NCI-H1436 (cell line): ENCODE measurements at places on chromosomes 16 and 17.

DNA sequence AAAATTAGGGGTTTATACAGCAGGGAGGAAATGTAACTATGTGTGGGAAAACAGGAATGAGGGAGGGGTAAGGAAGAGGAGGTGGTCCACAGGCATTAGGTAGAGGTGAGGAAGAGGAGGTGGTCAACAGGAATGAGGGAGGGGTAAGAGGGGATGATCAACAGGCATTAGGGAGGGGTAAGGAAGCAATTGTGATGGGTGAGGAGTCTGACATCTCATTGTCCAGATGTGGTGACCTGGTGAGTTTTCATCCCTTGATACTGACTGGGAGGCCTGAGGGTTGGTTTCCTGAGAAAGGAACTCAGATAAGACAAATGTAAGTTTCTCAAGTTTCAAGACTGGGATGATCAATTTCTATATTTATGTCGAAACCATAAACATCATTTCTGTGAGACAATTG lies 206.2 kb upstream of the C16orf82 start:
- DNase-seq, result no peak

DNA sequence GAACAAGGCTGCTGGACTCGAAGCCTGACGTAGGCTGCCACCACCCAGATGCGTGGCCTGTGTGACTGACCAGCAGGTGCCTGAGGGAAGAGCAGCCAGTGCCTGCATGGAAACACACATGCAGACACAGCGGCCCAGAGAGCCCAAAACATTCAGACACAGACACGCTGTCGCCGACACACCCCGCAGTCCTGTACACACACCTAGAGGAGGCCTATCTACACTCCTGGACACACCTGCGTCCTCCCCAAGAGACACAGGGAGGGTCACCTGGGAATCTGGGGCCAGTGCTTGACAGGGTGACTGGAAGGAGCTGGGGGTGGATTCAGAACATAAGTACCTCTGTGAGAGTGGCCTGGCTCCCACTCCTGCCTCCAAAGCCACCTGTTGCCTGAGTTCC lies 6.1 kb upstream of the TSPOAP1 start:
- DNase-seq, result no peak

DNA sequence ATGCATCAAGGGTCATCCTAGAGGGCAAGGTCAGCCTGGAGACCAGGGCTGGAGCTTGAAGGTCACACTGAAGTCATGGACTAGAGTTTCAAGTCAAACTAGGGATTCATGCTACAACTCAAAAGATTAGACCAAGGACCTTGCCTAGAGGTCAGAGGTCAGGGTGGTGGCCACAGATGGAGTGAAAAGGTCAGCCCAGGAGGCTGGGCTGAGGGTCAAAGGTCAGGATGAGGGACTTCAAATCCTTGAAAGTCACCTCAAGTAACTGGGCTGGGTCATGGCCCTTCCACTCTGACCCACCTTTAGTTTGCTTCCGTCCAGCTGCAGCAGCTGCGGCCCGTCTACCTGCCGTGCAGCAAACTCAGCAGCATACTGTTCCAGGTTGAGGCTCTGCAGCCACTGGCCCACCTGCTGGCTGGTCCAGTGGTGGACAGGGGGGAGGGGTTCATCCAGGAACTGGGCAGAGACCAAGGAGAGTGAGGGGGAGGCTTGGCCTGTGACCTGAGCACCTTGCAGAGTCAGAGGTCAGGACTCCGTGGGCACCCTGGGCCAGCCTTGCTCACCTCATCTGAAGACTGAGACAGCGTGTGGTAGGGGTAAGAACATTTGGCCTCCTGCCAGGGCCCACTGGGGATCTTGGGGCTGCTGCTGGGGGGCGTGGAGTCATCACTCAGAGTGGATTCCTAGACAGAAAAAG lies 16.2 kb downstream of the SAMD14 start:
- DNase-seq, result no peak

DNA sequence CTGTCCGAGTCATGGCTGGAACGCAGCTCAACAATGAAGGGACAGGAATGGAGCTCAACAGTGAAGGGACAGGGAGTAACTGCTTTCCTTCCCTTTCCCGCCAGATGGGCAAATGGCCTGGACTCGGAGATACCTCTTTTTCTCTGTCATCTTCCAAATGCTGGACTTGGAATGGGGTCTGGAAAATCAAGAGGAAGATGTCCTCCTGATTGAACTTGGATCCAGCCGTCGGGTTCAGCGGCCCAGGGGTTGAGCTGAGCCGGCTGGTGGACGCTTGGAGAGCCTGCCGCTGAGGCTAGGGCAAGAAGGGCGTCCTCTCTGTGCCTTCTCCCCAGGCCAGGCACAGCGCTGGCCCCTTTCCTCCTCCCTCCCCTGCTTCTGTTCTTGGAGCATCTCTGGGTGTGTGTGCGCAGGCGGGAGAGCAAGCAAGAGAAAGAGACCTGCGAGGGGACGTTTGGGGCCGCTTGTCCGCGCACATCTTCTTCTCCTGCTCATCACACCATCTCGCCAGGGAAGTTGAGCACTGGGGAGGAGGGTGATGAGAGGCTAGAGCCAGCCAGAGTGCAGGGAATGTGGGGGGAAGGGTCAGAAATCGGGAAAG lies 6.6 kb downstream of the NEUROD2 start:
- no peak for DNase-seq

- no peak for DNase-seq
Observed at GRCh38 chr16:88878356-88878755, 11.9 kb upstream of the PABPN1L start.

DNA sequence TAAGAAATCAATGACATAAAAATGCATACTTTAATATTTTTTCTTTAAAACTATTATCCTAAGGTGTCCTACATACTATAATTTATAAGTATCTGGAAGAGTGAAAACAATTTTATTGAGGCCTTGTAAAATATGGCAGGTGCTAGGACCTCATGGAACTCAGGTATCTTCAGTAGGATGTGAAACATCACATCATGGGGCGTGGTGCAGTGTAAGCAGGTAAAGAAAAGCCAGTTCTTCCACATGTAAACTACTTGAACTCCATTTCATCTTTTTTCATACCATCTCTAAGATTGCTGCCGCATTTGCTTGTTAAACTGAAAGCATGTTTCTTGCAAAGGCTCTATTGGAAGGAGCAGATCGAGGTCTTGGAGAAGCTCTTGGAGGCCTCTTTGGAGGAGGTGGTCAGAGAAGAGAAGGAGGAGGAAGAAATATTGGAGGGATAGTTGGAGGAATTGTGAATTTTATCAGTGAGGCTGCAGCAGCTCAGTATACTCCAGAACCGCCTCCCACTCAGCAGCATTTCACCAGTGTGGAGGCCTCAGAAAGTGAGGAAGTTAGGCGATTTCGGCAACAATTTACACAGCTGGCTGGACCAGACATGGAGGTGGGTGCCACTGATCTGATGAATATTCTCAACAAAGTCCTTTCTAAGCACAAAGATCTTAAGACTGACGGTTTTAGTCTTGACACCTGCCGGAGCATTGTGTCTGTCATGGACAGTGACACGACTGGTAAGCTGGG lies at the start of gene CAPNS2:
Gene CAPNS2, plus strand, starts transcription at position 253 of the 744 bp plus-strand sequence. Its CDS starts 73 bp downstream, at position 326.
- no peak for DNase-seq

DNA sequence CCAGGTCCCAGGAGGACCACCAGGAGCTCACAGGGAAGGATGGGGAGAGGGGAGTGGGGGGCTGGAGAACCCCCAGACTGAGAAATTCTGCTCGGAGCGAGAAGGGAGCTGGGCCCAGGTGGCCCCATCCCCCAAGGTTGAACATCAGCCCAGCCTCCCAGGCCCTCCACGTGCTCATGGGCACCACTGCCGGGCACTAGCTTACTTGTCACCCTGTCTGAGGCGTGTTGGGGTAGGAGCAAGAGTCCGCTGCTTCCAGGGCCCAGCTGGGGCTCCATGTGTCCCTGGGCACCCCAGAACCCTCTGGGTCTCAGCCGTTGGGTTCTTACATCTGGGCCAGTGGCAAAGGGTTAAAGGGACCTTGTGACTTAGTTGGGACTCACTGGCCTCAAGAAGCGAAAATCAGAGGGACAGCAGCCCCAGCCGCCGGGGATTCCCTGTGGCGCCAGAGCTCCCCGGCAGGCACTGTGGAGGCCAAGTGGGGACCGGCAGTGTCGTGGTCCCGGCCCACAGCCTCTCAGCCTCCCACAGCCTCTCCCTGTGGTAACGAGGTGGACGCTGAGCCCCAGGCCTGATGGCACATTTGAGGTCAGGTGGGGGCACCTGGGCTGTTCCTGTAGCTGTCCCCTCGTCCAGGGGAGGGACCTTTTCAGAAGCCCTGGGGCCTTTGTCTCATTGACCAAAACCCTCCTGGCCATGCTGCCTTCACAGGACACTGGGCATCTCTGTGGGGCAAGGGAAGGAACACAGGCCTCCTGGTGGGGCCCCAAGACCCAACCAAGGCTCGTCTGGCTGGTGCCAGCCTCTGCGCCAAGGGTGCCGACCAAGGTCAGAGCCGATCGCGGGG lies 33.7 kb upstream of the CDH15 start:
- no peak for DNase-seq

- DNase-seq, result no peak
Observed at GRCh38 chr17:76684756-76685155, 26.0 kb downstream of the MXRA7 start.

- DNase-seq, result no peak
Observed at GRCh38 chr17:31073411-31073810, 21.4 kb upstream of the NF1 start.

GRCh38 chr16:8519179-8519578 lies 71.1 kb downstream of the TMEM114 start:
- DNase-seq, result no peak

DNA sequence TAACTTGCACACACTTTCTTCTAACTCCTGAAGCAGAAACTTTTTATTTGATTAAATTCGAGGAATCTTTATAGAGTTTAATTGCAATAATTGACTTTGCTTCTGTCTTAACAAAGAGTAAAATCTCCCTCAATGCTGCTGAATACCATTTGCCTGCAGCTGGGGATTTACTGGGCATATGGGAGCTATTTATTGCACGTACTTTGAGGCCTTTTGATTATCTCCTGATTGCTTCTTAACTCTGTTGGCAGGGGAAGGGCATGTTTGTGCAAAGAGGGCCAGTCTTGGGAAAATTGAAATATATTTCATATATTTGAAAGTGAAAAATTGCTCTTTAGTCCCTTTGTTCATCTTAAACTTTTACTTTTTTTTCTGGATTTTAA lies 156.8 kb upstream of the CHMP6 start:
- no peak for DNase-seq

DNA sequence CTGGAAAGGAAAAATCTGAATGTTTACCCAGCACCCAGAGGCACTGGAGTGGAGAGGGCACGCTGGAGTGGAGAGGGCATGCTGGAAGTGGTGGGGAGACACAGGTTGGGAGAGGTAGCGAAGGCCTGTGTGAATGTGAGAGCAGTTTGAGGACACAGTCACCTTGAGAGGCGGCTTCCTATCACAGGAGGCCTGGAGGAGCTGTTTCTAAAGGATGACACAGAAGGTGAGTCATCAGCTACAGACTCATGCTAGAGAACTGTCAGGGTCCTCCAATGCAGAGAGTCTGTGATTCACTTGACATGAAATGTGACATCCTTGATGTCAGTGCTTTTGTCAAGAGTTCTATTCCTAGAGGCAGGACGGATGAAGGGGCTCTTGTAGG lies 13.8 kb downstream of the CTRL start:
- DNase-seq, result no peak

DNA sequence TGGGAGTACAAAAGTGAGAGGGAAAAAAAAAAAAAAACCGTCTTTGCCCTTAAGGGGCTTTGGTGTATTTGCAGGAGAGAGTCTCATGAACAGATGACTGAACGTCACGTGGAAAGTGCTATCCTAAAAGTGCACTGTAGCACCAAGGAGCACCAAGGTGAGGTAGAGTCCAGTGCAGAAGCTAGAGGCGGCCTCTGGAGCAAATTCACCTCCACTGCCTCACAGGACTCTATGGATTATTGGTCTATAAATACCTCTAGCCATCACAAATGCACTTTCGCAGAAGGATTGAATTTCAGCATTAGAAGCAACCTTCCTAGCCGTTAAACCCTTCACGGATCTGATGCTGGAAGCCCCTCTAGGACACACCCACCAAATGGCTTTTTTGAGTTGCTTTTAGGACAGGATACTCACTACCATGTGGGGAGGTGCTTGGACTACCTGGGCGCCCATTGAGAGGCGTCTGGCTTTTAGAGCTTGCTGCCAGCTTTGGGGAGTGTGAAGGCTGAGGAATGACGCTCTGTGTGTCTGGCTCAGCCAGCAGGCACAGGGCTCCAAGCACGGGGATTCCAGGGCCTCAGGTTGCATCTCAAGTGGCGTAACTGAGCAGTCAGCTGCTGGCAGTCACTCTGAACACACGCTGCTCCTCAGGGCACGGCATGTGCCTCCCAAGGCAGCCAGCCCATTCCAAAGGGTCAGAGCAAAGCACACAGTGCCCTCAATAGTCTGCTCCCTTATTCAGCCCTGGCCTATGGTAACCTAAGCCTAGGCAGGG lies 52.7 kb downstream of the CDRT4 start:
- no peak for DNase-seq

- peak; percentile 68 for DNase-seq
Observed at GRCh38 chr16:83826146-83826913, 18.6 kb downstream of the HSBP1 start.

DNA sequence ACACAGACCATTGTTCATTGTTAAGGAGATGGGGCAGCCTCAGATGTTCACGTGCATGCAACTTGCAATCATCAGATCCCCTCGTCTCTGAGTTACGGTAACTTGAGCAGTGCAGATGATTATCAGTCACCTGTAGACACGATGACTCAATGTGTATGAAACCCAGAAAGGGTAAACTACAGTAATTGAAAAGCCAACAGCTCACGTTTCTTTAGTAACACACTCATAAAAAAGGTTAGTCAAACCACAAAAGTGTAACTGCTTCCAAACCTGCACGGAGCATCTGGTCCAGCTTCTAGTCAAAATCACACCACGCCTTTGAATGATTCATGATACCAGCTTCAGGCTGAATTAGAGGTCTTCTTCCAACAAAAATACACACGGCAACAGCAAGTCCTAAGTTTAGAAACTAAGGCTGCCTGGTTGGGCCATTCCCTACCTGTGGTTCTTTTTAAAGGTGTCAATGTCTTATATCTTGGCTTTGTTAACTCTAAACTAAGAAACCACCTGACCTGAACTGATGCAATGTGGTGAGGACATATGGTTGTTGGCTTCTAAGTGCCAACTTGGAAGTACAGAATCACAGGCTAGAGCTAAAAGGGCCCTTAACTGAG lies 32.3 kb downstream of the GRB7 start:
- peak; percentile 75 for DNase-seq

GRCh38 chr17:41547921-41548843 lies 20.1 kb upstream of the KRT19 start:
- DNase-seq, result peak; percentile 54

DNA sequence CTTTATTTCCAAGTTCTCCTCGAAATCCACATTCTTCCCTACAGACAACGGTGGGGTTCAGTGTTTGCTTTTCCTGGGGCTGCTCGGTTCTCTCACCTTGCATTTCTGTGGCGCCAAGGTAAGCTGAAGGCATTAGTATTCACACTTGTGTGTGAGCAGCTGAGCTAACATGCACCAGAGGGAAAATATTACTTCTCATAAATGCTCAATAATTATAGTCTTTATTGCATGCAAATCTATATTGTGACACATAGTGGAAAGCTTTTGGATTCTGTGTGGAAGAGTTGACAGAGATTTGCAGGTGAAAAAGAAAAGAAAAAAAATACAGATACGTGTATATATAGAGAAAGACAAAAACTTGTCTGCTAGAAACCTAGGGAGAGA lies 411.8 kb downstream of the MAF start:
- no peak for DNase-seq

GRCh38 chr16:897701-898100 lies 73.1 kb downstream of the LMF1 start:
- no peak for DNase-seq
